Left colon (tissue), 2 donors: ENCODE measurements at places on chromosomes 4 and X. TPM values are rescaled to one million over a fixed set of nuclear protein-coding genes. Genes with fewer than 3 reads are reported as not detected.

- no peak for DNase-seq
Observed at GRCh38 chr4:85496933-85497332, 22.0 kb downstream of the ARHGAP24 start.

- DNase-seq = no peak
Observed at GRCh38 chr4:24368801-24369200, 215.6 kb downstream of the DHX15 start.

- DNase-seq = no peak
Observed at GRCh38 chrX:5431823-5432222, 796.8 kb downstream of the NLGN4X start.

DNA sequence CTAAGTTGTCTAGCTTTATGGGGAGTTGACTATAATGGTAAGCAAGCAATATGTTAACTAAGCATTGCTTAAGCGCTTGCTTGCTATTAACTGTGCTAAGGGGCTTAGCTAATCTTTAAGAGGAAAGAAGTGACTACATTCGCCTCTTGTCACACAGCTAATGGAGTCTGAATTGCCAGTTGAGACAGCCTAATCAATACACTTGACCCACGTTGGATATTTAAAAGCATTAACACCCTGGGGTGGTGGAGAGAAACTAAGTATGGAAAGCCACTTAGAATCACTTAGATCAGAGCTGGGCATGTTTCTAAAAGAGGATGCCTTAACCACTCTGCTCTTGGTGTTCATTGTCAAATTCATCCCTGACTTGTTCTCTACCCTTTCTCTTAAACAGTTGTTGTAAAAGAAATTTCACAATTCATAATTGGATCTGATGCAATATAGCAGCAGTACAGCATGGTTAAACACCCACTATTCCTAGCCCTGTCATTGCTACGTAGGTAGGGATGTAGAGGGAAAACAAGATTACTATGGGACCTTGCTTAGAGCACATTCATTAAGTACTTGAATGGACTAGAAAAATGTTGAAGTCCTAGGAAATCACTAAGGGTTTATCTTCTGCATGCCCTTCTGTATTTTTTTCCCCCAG is 3.5 kb downstream of the ZAR1 start:
- no peak for DNase-seq

DNA sequence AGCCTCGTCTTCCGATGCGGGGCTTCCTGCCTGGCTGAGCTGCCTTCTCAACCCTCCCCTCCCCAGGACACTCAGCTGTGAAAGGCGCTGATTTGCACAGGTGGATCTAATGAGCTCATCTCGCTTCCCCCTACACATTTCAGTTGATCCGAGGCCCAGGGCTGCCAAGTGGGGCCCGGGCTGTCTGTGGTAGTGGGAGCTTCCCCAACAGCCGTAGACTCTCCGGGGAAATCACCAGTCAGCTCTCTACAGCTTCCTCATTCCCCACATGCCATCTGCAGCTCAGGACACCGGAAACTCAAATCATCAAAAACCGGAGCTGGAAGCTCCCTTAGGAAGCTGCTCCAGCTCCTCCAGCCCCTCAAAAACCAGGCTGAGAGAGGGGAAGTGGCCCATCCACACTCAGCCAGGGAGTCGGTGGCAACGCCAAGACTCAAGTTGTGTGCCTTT is 56.2 kb downstream of the SMIM20 start:
- DNase-seq = peak; percentile 44

DNA sequence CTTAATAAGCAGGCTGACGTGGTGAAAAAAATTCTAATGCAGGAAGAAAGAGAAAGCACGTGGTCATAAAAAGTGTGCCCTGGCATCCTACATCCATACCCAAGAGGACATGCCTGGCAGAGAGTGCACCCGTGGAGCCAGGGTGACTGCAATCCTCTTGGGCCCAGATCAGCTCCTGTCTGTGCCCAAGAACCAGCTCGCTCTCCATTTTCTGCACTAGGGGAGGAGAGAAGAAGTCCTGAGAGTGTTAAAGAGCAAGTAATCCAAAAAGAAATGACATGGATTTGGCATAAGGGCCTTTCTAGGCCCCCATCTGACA is 483.1 kb downstream of the BCOR start:
- DNase-seq = no peak

- no peak for DNase-seq
Observed at GRCh38 chrX:9646471-9647224, 119.0 kb downstream of the GPR143 start.

GRCh38 chrX:1124531-1124930 is 87.9 kb downstream of the CRLF2 start:
- no peak for DNase-seq

DNA sequence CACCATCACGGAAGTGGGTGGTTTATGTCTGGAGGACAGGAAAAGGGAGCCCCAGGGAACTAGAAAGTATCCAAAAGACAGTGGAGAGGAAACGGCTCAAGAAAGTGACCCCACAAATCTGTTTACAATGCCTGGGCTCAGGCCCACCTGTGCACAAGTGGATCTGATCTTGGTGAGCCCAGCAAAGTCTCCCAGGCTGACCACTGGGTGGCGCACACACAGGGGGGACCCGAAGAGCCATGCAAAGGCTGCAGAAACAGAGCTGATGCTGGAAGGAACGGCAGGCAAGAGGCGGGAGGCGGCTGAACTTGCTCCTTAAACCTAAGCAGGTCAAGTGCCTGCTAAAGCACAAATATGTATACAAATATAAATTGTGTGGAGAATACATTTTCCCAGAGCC is 9.6 kb downstream of the HAUS7 start:
- DNase-seq = peak; percentile 59

GRCh38 chrX:9055354-9055753 is 21.4 kb upstream of the FAM9B start:
- DNase-seq = no peak

- no peak for DNase-seq
Observed at GRCh38 chr4:111519683-111520082, 625.6 kb upstream of the FAM241A start.

- DNase-seq = no peak
Observed at GRCh38 chr4:112451831-112452230, 64.1 kb downstream of the NEUROG2 start.

DNA sequence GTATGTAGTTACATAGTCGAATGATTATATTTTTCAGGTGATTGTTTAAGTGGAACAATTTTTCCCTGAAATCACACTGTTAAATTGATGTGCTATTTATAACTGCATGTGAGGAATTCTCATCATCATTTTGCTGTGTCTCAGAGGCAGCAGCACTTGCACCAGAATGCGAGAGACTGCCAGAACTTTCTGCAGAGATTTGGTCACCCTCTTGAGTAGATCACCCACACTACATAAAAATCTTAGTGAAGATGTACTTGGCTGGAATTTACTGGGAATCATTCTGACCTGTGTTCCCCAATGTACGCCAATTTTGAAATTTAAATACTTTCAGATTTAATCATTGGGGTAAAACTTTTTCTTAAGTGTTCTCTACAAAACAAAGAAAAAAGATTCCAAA is 5.4 kb downstream of the UGT2B4 start:
- DNase-seq = no peak

DNA sequence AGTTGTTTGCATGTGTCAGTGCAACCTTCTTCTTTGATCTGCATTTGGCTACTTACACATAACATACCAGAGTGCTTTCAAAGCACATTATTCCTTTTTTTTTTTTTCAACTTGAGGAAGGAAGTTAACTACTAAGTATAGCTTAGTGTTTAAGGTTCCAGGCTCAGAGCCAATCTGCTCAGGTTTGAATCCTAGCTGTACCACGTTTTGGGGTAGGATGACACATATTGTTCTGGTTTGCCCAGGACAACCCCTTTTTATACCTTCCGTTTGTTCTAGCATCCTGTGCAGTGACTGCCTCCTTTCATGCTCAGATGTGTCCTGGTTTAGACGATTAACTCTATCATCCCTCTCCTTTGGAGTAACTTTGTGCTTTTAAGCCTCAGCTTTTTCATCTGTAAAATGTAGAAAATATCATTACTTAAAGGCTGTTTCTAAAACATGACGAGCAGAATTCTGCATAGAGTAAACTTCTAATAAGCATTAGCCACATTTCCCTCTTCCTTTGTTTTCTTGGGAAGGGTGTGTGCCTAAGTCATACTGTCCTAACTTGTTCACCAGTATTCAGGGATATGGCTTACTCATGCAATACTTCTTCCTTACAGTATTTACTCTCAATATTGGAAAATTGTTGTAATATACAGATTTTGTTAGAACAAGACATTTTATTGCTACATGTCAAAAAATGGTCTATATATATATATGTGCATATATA is 281.3 kb downstream of the C4orf33 start:
- no peak for DNase-seq

DNA sequence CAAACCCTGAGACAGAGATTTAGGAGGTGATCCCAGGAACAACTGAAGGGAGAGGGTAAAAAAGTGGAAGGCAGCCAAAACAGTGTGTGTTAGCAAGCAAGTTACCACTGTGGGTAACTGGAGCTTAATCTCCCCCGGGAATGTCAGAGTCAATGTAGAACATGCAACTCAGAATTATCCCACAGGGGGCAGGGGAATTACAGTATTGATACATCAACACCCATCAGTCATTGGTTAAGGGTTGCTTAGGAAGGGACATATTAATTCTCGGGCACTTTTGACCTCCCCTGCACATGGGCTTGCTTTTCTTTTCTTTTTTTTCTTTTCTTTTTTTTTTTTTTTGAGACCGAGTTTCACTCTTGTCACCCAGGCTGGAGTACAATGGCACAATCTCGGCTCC is 29.3 kb downstream of the CXorf58 start:
- no peak for DNase-seq

DNA sequence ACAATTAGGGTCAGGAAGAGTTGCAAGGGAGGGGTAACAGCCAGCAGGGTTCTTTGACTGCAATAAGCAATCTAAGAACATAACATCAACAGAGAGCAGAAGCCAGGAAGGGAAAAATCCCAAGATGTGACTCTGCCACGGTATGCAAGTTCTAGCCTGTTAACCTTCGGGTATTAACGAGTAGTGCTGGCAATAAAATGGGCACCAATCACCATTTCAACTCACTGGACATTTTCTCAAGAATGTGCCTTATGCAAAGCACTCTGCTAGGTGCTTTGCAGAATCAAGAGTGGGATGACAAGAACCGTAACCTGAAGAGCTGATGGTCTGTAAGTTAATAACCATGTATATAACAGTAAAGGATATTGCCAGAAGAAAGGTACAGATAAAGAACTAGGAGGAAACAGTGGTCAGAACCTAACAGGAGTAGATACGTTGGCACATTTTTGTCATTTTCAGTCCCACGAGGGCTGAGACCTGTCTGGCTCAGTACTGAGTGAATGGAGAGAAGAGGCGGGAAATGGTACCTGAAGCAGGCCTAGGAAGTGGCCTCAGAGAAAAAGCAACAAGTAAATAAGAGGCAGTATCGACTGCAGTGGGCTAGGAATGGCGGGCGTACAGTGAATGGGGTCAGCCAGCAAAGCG is 2.7 kb downstream of the ELOVL6 start:
- no peak for DNase-seq

GRCh38 chr4:94277534-94277933 is 65.1 kb downstream of the HPGDS start:
- no peak for DNase-seq

DNA sequence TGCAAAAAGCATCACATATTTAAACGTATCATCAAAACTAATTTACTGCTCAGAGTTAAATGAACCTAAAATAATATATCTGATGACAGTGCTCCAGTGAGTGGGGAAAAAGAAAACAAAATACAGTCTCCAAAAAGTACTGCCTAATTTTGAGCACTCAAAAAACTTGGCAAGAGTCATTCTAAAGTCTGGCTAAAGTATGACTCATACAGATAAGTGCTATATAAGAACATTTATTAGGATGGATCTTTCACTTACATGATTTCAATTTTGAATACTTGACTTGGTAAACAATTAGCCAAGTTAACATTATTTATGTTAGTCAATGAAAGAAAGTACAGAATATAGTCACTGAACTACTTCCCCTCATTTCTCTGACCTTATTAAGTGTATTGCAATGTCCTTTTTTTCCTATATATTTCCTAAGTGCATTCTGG is 27.2 kb downstream of the FBXO8 start:
- no peak for DNase-seq

GRCh38 chrX:104183685-104184084 is 17.4 kb downstream of the FAM199X start:
- DNase-seq = no peak

DNA sequence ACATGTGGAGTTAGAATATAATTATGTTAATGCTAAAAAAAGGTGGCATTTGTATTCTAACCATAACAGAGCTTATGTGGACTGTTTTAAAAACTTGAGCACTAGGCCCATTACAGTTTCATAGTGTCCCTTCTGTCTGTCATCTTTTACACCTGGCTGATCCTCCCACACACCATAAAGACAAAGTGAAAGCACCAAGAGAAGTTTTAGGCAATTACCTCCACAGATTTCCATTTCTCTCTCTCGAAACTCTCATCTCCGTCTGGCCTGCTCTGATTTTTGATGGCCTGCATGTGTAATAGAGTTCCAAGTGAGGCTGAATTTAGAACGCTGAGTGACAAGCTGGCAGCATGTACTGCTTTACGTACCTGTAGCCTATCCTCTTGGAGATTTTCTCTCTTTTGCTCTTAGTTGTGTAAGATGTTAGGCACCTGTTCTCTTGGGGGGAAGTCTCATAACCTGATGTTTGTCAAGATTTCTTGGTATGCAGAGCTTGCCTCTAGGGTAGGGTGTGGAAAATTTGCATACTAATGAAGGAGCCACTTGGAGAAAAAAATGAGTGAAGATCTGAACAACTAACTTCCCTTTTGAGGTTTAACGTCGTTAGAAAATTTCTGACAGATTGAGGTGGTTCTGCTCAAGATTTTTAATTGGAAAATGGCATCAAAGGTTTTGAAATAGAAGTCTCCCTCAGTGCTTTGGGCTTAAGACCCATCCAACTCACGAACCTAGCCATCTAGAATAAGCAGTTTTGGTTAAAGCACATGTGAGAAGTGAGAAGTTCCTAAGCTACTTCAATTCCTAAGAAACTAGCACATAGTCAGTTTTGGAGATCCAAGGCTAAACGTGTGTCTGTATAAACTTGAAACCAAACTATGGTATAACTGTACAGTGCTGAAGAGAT is 57.6 kb upstream of the RAP1GDS1 start:
- no peak for DNase-seq

DNA sequence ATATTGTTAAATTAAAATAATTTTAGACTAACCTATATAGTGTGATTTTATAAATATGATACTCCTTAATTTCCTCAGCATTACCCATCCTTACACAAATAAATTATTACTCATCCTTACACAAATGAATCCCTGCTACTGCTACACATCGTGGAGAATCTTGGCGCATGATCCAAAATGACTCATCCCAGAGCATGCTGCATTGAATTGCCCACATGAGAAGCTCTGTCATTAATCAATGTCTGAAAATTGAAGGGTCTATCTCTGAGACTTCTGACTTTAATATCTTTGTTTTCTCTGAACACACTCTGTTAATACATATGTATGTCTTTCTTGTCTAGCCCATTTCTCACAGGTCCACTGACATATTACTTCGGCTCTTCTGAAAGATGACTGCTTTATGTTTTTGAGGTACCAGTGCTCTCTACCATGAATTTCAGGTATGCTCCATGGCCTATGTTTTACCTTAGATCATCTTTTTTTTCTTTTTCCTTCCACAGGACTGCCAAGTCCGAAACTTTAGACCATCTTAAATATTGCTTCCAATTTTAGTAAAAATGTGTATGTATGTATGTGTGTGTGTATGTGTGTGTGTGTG is 15.7 kb upstream of the DUSP21 start:
- DNase-seq = no peak

Gene DRP2
- 0.21 TPM for total RNA-seq

Gene MGARP
- total RNA-seq = not detected

Gene CFAP99
- 0.73 TPM for total RNA-seq

Gene RPS6KA6
- 16.5 TPM for total RNA-seq

Gene OPRPN
- total RNA-seq = not detected

Gene MAP9
- 3.7 TPM for total RNA-seq

Gene HPF1
- 10.2 TPM for total RNA-seq

Gene NOX1
- total RNA-seq = 94.9 TPM

Gene ZNF185
- 4.0 TPM for total RNA-seq

Gene TSPAN7
- 97.1 TPM for total RNA-seq
